ENCODE measurements at places on chromosomes 2 and 18.

DNA sequence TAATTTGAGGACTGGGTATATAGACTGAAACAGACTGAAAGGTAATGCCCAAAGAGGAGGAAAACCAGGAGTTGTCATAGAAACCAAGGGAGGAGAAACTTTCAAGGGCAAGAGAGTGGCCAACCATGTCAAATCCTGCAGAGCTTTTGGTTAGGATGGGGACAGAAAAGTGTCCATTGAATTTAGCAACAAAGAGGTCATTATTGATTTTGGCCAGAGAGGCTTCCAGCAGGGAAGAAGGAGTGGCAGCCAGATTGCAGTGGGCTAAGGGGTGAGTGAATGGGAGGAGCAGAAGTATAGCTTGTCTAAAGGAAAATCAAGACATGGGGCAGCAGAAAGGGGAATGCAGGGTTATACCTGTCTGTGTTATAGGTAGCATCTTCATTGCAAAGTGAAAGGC, 194.0 kb downstream of the CAMKMT start:
- no peaks in the 10 kb centered on the region for H3K4me1 ChIP-seq
- DNase-seq = no peak
- no peak overlapping the region for H3K27ac ChIP-seq
- H3K4me3 ChIP-seq = no peak overlapping the region
- H3K27me3 ChIP-seq = no peaks in the 10 kb centered on the region
- H3K36me3 ChIP-seq = no peaks in the 10 kb centered on the region

- no peak overlapping the region for H3K27ac ChIP-seq
- H3K36me3 ChIP-seq = no peaks in the 10 kb centered on the region
- DNase-seq = no peak
Measured at GRCh38 chr2:40230707-40231432, 221.0 kb downstream of the SLC8A1 start.

DNA sequence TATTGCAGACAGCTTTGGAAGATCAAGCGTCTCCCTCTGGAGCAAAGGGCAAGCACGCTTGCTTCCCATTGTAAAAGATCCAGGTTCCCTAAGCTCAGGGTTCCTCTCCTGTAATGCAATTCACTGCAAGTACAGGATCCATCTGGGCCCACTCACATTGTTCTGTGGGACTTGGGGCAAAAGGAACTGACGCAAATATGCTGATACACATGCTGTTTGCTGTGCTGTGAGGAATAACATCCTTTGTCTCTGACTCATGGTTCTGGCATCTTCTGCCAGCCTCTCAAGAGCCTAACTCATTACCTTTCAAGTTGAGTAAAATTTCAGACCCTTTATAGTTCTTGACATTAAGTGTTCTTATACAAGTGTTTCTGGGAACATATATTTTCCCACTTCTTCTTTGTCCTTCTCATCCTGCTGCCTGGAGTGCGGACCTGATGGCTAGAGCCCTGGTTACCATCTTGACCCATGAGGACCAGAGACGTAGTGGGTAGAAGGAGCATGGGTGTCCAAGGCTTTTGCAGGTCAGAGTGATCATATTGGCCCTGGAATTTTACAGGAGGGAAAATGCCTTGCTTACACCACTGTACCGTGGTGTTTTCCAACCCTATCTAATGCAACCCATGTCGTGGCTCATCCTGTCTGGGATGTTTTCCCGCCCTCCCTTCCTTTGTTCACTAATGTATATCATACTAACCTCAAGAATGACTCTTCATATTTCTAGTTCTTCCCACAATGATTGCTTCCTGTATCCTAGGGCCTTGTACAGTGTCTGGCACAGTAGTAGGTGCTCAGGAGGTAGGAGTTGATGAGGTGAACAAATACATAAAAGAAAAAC, 145.7 kb upstream of the GLI2 start:
- H3K27ac ChIP-seq = peak overlapping the region; percentile 21
- peak; percentile 70 for DNase-seq
- no peaks in the 10 kb centered on the region for H3K27me3 ChIP-seq
- no peaks in the 10 kb centered on the region for H3K36me3 ChIP-seq
- H3K4me1 ChIP-seq = peaks cover 14% of the 10 kb centered on the region

DNA sequence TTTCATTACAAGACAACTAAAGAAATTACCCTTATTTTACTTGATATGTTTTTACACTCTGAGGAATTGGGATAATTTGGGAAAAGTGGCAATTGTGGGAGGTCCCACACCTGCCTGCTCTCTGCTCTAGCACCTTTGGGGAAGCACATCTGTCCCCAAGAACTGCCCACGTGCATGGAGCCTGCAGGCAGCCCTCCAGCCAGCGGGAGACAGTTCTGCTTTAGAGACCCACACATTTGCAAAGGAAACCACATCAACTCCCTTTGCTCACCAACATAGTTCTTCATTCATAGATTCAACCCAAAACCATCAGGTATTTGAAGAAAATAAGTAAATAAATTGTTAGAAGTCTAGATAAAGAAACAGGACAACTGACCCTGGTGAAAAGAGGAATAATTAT, 239.9 kb upstream of the ID2 start:
- no peak overlapping the region for H3K4me3 ChIP-seq
- no peaks in the 10 kb centered on the region for H3K27me3 ChIP-seq
- H3K27ac ChIP-seq = no peak overlapping the region
- H3K36me3 ChIP-seq = no peaks in the 10 kb centered on the region

DNA sequence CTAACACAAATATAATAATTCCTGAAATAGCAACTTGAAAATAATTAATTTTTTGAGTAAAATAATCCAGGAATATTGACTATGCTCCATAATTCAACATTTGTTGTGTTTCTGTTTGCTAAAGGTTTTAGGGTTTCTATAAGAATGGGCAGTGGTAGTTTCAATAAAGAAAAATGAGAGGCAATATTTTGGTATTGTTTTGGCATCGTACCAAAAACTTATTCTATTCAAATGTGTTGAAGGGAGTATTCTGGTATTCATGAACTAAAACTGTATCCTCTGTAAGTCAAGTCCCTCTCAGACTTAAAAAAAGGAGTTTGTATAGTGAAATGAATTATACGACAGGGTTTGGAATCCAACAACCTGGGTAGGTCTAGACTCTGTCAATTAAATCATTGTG, 1245.6 kb upstream of the CELF4 start:
- no peaks in the 10 kb centered on the region for H3K36me3 ChIP-seq
- no peaks in the 10 kb centered on the region for H3K27me3 ChIP-seq
- no peak overlapping the region for H3K4me3 ChIP-seq
- no peak for DNase-seq
- H3K4me1 ChIP-seq = no peaks in the 10 kb centered on the region

- no peaks in the 10 kb centered on the region for H3K4me1 ChIP-seq
- H3K36me3 ChIP-seq = no peaks in the 10 kb centered on the region
- H3K27me3 ChIP-seq = no peaks in the 10 kb centered on the region
Measured at GRCh38 chr18:75582406-75582821, 154.9 kb upstream of the SMIM21 start.

DNA sequence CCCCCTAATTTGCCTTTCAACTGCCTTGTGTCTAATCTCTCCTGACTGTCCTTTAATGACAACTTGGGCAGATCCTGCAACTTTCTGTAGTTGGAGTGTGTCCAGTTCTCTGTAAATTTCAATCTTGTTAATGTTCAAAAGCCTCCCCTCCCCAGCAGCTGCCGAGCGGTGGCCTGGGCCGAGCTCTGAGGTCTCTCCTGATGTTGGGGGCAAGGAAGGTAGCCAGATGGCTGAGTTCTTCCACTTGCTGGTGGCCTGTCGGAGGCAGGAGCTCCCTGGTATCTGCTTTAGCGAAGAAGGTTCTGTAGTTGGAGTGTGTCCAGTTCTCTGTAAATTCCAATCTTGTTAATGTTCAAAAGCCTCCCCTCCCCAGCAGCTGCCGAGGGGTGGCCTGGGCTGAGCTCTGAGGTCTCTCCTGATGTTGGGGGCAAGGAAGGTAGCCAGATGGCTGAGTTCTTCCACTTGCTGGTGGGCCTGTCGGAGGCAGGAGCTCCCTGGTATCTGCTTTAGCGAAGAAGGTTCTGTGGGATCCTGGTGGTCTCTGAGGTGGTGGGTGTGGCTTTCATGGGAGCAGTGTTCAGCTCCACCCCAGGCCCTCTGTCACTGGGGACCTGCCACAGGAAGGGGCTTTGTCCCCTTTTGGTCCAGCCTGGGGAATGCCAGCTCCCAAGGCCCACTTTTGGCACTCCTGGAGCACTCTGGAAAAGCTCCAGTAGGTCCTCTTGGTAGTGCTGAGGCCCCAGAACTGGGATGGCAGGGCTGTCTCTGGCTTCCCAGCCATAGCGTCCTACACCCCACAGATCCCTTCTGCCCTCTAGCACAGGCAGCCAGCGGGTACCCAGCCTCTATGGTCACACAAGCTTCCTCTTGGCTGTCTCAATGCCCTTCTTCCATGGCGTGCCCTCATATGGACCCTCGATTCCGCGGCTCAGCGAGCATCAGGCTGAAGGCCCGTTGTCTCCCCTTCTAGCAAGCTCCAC, 211.9 kb downstream of the ALPK2 start:
- no peak overlapping the region for H3K27ac ChIP-seq
- no peak for DNase-seq
- no peaks in the 10 kb centered on the region for H3K27me3 ChIP-seq
- no peak overlapping the region for H3K4me3 ChIP-seq
- H3K36me3 ChIP-seq = no peaks in the 10 kb centered on the region

GRCh38 chr18:8462651-8463185, 146.5 kb upstream of the RAB12 start:
- no peak overlapping the region for H3K27ac ChIP-seq
- H3K4me1 ChIP-seq = no peaks in the 10 kb centered on the region
- no peaks in the 10 kb centered on the region for H3K36me3 ChIP-seq
- no peak overlapping the region for H3K4me3 ChIP-seq

DNA sequence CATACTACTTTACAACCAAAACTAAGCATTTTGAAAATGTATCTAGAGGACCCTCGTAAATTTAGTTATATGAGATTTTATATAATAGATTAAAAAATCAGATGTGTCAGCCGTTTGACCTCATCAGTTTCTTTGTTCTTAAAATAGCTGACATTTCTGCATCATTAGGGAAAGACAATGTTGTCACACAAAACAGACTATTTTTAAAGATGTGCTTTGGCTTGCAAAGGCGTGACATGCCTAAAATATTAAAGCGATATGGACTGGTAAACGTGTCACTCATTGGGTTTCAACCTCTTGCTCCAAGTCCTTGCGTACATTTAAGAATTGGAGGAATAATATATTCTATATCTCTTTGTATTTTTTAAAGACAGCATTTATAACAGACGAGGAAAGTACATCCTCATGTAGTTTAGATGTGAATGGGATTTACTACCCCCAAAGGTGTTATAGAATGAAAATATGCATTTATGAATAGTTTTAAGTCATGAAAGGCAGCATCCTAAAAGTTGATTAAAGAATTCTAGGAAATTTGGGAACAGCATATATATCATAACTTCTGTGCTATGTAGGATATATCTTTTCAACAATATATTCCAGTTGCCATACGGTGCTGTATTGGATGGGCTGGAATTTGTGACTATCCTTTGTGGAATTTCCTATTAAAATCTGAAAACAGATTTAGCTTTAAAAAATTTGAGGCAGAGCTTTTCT, 3.8 kb downstream of the MYL12A start:
- no peak for DNase-seq
- peak overlapping the region; percentile 100 for H3K27ac ChIP-seq
- H3K27me3 ChIP-seq = no peaks in the 10 kb centered on the region
- peaks cover 50% of the 10 kb centered on the region for H3K36me3 ChIP-seq
- H3K4me3 ChIP-seq = no peak overlapping the region
- peaks cover 50% of the 10 kb centered on the region for H3K4me1 ChIP-seq

GRCh38 chr2:14297340-14297739, 335.2 kb upstream of the LRATD1 start:
- no peaks in the 10 kb centered on the region for H3K4me1 ChIP-seq
- no peaks in the 10 kb centered on the region for H3K27me3 ChIP-seq
- H3K36me3 ChIP-seq = no peaks in the 10 kb centered on the region
- no peak overlapping the region for H3K27ac ChIP-seq
- no peak overlapping the region for H3K4me3 ChIP-seq

DNA sequence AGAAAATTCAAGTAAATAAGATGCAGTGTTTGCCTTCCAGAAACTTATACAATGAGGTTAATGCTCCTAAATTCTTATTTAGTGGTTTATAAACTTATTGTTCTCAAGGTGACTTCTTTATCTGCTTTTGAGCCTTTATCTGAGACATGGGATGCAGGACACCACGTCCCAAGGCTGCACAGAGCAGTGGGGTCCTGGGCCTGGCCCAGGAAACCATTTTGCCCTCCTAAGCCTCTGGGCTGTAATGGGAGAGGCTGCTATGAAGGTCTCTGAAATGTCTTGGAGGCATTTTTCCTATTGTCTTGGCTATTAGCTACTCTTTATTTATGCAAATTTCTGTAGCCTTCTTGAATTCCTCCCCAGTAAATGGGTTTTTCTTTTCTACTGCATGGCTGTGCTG, 652.6 kb upstream of the SETBP1 start:
- H3K36me3 ChIP-seq = no peaks in the 10 kb centered on the region
- no peaks in the 10 kb centered on the region for H3K27me3 ChIP-seq
- H3K4me3 ChIP-seq = no peak overlapping the region

- H3K27me3 ChIP-seq = no peaks in the 10 kb centered on the region
- peaks cover 73% of the 10 kb centered on the region for H3K36me3 ChIP-seq
- DNase-seq = no peak
Measured at GRCh38 chr2:10664652-10665051, 25.1 kb downstream of the NOL10 start.

DNA sequence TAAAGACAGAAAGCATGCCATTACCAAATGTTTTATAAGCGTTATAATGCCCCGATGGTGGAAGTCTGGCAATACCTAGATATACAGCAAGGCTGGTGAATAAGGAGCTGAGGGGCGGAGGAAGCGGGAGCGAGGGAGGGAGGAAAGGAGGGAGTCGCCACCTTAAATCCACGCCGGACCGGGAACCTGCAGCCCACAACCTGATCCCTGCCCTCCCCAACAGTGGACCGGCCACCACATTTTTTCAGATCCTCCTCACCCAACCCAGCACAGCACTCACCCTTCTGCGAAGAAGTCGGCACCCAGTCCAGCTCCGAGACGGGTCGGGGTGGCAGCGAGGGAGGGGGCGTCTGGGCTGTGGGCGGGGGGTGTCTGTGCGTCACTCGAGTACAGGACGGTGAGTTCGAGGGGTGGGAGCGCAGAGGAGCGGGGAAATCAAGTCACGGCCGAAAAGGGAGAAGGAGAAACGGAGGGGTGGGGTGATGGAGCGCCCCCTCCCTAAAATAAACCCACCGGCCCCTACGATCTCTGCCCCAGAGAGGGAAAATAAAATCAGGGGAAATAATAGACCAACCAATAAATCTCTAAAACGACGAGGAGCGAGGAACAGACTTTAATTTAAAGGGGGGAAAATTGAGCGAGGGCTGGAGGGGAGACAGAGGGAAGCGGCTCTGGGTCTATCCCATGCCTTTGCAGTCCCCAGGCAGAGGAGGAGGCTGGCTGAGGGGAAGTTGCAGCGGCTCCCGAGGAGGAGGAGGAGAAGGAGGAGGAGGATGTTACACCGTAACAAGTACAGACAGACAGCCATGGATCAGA, 96.5 kb upstream of the SERTAD2 start:
- no peaks in the 10 kb centered on the region for H3K36me3 ChIP-seq
- peak overlapping the region; percentile 71 for H3K4me3 ChIP-seq
- no peaks in the 10 kb centered on the region for H3K27me3 ChIP-seq
- DNase-seq = peak; percentile 85

GRCh38 chr18:45166836-45167551, 448.3 kb upstream of the SLC14A2 start:
- DNase-seq = no peak
- no peaks in the 10 kb centered on the region for H3K27me3 ChIP-seq
- H3K36me3 ChIP-seq = no peaks in the 10 kb centered on the region
- no peak overlapping the region for H3K4me3 ChIP-seq
- H3K4me1 ChIP-seq = no peaks in the 10 kb centered on the region

Measured in upper lobe of left lung (tissue), 6 donors.